Left ventricle myocardium inferior (tissue), 1 donor: ENCODE measurements at places on chromosomes 4 and X.

DNA sequence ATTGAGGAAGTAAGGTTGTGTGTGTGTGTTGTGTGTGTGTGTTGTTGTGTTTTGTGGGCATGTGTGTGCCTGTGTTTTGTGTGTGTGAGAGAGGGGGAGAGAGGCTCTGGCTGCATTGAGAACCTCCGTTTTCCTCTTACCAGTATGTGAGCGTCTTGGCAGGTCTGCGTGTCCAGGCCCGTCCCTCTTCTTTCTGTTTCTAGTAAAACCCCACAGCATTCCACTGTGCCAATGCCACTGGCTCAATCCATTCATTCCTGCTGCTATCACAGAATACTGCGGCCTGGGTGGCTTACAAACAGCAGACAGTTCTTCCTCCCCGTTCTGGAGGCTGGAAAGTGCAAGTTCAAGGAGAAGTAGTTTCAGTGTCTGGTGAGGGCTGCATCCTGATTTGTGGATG, 15.5 kb upstream of the HTRA3 start:
- DNase-seq, result no peak

DNA sequence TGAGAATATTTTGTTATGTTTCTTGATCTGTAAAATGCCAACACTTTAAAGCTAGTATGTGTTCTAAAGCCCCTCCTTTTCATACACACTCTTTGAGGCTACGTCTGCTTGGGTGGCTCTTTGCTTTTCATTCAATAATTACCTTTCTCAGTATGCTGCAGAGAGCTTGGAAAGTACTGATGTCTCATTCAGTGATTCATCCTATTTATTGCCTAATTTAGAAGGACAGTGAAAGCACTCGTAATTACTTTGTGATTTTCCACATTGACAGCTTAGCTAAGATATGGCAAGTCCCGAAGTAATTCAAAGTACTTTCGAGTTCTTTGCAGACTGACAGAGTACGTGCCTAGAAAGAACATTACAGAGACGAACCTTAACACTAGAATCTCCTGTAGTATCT, 57.2 kb downstream of the BMP15 start:
- DNase-seq, result no peak

DNA sequence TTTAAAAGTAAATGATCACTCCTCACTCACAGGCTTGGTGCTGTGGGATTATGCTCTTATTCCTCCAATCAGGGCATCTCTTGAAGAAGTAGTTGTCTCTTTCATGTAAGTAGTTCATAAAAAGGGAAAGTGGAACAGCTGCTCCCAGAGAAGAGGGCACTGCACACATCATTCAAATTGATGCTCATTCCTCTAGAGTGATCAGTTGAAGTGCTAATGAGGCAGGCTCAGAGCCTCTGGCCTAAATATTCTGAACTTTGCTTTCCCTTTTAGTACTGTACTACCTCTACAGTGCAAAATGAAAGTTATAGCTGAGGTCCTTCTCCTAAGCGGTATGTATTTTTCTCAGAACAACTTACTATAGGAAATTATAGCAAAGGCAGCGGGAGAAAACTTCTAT, 1453.1 kb downstream of the ARAP2 start:
- DNase-seq, result no peak

GRCh38 chr4:14835288-14835687, 167.0 kb upstream of the CPEB2 start:
- DNase-seq, result no peak

DNA sequence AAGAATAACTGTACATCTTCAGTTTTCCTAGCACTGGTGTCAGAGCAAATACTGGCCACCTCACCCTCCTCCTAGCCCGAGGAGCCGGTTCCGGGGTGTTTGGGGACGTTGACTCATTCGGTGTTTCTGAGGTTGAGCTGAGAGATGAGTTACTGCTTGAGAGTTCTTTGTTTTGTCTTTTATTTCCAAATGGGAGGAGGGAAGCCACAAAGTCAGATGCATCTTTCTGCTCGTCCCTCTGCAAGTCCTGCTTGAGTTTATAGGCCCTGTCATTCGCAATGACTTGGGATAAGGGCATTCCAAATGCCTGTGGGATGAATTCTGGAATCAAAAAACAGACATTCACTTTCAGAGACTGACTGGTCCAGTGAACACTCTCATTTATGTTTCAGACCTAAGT, 77.5 kb downstream of the HCCS start:
- DNase-seq, result no peak

DNA sequence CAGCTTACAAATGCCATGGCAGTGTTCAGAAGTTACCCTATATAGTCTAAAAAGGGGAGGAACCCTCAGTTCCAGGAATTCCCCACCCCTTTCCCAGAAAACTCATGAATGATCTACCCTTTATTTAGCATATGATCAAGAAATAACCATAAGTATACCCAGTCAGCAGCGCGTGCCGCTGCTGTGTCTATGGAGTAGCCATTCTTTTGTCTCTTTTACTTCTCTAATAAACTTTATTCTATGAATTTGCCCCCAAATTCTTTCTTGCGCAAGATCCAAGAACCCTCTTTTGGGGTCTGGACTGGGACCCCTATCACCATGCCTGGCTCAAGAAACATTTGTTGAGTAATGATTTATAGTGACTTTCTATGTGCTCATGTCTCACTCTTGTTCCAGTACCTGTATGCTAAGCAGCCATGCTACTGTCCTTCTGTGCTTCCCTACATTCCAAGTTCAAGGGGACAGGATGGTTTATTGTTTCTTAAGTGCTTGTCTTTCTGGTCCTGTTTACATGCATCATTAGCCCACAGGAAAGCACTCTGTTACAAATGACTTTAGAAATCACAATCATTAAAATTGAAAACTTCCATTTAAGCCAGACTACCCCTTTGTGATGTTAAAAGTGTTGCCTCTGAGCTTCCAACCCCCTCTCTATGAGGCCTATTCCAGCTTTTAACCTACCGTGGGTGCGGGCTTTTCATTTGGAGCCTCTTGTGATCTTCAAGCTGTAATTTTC, 63.4 kb upstream of the S100G start:
- DNase-seq, result no peak

DNA sequence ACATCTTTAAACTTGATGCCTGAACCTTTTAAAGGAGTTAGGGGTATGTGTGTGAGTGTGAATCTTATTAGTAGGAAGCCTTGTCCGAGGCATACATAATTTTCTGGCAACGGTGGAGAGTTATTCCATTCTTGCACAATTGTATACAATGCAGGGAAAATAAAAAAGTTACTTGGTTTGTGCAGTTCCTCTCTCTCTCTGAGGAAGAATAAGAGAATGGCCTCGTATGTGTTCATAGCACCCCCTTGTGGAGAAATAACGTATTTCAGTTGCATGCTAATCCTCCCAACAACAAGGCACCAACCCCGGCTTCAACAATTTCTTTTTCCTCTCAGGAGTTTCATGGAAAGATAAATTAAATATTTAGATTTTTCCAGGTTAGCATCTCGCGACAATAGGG, 33.7 kb upstream of the FGF13 start:
- DNase-seq, result no peak

DNA sequence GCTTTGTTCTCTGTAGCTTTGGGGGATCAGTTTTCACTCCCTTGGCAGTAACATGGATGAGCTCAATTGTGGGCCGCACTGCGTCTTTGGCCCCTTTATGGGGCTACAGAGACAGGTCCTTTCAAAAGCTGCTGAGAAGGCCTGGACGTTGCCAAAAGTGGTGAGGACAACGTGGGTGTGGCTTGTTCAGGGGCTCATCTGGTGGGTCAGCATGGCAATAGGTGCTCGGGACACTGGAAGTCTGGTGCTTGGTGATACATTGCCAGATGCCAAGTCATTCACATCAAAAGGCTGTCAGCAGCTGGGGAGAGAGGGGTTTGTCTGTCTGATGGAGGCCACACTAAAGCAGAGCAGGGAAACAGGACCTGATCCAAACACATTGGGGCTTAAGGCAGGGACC, 149.8 kb upstream of the EOLA2 start:
- no peak for DNase-seq

GRCh38 chrX:42443267-42443666, 334.7 kb downstream of the PPP1R2C start:
- DNase-seq, result no peak

GRCh38 chr4:13093170-13093569, 391.0 kb downstream of the RAB28 start:
- no peak for DNase-seq
